ENCODE measurements at places on chromosomes 5 and 9.
A peak's percentile ranks its signal among the peaks of the same experiment; 100 is the strongest.

GRCh38 chr5:135693371-135693955 lies 114.7 kb upstream of the CXCL14 start:
- no peak for DNase-seq

DNA sequence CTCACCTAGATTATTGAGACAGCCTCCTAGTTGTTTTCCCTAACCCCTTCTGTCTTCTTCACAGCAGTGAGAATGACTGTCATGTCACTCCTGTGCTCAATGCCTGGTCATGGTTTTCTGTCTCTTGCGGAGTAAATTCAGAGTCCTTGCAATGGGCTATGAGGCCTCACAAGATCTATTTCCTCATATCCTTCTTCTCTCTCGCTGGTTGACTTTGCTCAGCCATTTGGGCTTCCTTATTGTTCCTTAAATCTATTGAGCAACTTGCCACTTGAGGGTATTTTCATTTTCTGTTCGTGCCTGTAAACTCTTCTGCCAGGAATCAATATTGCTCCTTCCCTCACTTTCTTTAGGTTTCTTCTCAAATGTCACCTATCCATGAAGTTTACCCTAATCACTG lies 9.0 kb downstream of the PPP3R2 start:
- no peak for DNase-seq

- no peak for DNase-seq
Measured at GRCh38 chr5:86008704-86009103, 609.0 kb upstream of the COX7C start.

- peak; percentile 71 for DNase-seq
Measured at GRCh38 chr9:123329329-123329955, 26.6 kb upstream of the CRB2 start.

GRCh38 chr9:90881648-90882047 lies 80.0 kb downstream of the SYK start:
- peak; percentile 56 for DNase-seq

DNA sequence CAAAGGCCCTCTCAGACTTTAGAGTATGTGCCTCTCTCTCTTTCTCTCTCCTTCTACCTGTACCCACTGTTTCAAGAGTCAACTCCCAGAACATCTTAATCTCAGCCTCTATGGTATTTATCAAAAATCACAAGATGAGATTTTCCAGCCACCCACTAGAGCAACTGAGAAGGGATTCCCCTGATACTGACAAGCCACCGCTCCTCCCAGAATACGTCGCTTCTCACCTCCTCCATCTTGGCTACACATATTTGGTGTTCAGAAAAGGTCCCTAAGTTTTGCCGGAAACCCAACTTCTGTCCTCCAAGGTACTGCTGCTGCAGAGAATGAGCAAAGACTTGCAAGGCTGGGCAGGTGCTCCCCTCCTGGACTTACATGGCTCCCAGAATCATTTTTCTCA lies 6.1 kb downstream of the GARIN3 start:
- DNase-seq = no peak

DNA sequence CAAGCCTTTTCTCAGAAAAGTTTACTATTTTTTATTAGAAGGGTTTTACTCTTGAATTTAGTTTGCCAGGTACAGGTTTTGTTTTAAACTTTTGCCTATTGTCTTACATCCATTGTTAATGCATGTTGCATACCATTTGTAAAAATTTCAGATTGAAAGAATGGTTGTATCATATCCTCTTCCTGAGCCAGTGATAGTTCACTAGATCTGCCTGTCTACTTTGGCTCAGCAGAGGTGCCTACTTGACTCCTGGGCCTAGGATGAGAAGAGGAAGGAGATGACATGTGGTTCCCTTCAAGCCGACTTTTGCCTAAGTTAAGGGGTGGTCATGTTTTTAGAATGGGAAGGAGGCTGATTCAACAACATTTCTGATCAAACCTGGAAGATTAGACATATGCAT lies 232.9 kb downstream of the TRPM3 start:
- no peak for DNase-seq

GRCh38 chr5:104498281-104498680 lies 935.7 kb upstream of the NUDT12 start:
- DNase-seq = no peak

- no peak for DNase-seq
Measured at GRCh38 chr5:176880366-176881020, 18.7 kb downstream of the HK3 start.

- DNase-seq = no peak
Measured at GRCh38 chr9:70590315-70590677, 175.8 kb upstream of the KLF9 start.

DNA sequence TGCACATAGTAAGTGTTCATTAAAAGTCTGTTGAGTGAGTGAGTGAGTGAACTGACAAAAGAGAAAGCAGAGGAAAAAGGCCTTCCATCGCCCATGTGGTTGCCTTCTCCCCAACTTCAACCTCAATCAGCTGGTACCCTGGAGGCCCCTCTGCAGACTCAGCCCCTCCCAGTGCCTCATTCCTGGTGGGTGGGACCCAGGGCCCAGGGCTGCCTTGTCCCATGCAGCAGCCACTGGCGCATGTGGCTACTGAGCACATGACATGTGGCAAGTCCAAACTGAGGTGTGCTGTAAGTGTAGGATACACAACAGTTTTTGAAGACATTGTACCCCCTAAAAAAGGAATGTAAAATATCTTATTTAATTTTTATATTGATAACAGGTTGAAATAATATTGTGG lies 29.6 kb downstream of the NDUFA8 start:
- DNase-seq = no peak

GRCh38 chr5:179316982-179317381 lies 28.3 kb downstream of the ADAMTS2 start:
- DNase-seq = no peak

- DNase-seq = no peak
Measured at GRCh38 chr9:120916588-120916987, 10.0 kb downstream of the TRAF1 start.

DNA sequence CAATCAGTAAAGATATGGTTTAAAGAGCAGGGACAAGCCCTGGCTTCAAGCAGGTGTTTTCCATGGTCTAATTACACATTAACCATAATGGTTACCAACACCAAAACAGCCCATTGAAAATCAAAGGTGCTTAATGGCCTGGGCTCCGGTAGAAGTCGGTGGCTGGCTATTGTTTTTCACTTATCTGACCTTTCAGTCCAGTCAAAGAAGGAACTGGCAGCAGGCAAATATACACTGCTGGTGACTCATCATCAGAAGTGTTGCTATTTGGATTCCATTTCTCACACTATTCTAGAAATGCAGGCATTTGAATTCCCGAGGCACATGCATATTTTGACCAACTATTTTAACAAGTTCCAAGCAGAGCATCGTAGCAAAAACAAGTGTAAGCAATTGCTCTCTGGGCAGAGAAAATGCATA lies 26.3 kb upstream of the GABRP start:
- no peak for DNase-seq

DNA sequence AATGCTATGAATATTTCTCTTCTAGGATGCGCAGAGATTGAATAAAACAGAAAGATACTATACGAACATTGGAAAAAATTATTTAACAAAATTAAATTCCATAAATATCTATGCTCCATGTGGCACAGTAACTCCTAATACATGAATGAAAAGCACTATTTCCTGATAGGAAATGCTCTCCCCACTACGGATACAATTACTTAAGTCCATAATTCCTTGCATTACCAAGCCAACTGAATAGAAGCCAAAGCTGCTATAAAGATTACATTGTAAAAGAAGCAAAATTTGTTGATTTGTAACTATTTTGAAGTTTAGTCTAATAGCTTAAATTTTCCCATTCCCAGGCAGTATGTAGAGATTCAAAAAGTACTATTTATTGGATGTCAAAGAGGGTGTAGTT lies 61.8 kb upstream of the SNX2 start:
- no peak for DNase-seq

- no peak for DNase-seq
Measured at GRCh38 chr9:8622871-8623270, 823.3 kb upstream of the DMAC1 start.

GRCh38 chr5:8907168-8907868 lies 638.6 kb downstream of the SEMA5A start:
- no peak for DNase-seq

GRCh38 chr9:34085581-34086500 lies 37.2 kb upstream of the UBAP2 start:
- DNase-seq = no peak

DNA sequence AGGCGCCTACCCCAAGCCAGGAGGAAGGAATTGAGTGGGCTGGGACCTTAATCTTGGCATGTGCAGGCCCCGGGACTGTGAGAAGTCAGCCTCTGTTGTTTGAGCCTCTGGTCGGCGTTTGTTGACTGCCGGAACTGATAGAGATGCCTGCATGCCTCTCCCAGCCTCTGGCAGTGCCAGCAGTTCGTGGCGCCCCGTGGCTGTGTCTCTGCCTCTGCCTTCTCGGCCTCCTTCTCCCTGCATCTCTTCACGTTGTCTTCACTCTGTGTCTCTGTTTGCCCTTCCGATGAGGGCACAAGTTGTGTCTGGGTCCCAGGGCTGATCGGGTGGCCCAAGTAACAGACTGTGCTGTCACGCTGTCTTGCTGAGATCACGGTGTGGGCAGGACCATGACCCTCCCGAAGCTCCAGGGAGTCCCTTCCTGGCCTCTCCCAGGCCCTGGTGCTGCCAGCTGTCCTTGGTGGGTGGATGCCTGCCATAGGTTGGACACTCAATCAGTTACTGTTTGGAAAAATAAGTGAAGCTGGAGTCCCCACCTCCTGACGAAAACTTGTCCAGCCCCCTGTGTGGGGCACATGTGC lies 133.5 kb upstream of the LPCAT1 start:
- DNase-seq = no peak

GRCh38 chr9:2385746-2386145 lies 235.8 kb upstream of the VLDLR start:
- no peak for DNase-seq

- DNase-seq = no peak
Measured at GRCh38 chr5:168939156-168939800, 360.1 kb upstream of the PANK3 start.

DNA sequence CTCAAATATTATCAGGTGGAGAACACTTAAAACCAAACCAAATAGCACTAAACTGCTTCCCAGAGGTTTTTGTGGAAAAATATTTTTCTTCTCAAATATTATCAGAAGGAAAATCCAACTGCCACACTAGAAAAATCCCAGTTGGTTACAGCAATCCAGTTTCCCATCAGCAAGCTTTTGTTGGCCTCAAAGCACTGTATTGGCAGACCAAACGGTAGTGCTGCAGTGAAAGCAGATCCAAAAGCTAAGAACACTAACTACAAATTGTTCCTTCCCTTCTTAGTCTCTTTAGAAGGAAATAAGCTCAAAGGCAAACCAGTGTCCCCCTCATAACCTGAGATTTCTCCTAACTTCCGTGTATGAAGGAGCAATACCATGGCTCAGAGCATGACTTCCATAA lies 105.3 kb downstream of the TRIM36 start:
- DNase-seq = no peak

DNA sequence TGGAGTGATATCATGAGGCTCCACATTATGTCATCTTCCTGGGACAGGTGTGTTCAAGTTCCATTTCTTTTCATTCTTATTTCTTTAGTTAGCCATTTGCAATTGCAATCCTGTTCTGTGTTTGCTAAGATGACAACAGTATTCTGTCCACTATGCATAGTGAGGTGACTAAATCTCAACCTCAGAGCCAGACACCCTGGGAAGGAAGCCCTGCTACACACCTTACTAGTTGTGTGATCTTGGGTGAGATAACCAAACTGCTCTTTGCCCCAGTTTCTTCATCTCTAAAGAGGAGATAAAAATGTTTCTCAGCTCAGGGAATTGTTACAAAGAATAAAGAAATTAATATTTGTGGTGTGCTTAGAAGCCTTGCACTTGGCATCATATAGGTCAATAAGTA lies 215.1 kb upstream of the RPS23 start:
- no peak for DNase-seq

GRCh38 chr5:78755822-78756429 lies 107.4 kb upstream of the LHFPL2 start:
- DNase-seq = no peak

DNA sequence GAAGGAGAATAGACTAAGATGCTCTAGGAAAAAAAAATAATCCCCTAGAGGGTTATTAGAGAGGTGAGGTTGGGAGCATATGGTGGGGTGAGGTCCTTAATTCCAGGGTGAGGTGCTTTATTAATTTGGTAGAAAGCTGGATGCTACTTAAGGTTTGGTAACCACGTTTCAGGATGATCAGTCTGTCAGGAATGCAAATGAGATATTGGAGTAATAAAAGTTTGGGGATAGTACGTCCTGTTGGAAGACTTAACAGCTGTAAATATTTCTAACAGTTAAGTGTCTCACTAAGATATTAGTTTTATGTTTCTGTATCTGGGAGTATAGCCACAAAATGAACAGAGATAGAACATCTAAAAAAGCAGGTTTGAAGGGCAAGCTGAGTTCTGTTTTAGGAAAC lies 578.9 kb downstream of the CETN3 start:
- no peak for DNase-seq

DNA sequence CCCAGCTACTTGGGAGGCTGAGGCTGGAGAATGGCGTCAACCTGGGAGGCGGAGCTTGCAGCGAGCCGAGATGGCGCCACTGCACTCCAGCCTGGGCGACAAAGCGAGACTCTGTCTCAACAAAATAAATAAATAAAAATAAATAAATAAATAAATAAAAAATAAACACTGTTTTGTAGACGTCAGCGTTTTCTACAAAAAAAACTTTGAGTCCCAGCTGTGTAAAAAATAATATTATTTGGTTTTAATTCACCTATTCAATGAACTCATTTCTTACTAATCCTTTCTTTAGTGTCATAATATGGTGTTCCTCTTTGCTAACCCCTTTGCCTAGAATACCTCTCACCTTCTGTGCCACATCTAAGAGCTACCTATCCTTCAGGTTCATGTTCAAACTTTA lies 30.2 kb upstream of the MSANTD3 start:
- DNase-seq = no peak

- no peak for DNase-seq
Measured at GRCh38 chr5:91645347-91645746, 262.2 kb upstream of the ARRDC3 start.

DNA sequence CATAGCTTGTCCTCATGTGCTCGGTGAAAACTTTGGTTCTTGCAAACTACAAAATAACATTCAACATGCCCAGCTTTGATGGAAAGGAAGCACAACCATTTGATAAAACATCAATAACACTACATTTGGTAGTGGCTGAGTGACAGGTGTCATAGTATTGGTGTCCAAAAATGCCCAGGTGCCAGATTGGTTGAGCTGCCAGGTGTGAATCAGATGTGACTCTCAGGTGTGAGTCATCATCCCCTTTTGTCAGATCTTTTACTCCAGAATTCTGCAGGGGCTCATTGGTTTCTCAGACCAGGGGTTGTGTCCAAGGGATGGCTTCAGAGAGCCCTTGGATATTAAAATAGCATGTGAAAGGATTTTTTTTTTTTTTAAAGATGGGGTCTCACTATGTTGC lies 22.5 kb upstream of the POMT1 start:
- no peak for DNase-seq

GRCh38 chr5:134022333-134022732 lies 17.6 kb upstream of the VDAC1 start:
- no peak for DNase-seq

- no peak for DNase-seq
Measured at GRCh38 chr9:23841304-23841703, 15.3 kb upstream of the ELAVL2 start.

GRCh38 chr9:23747088-23748075 lies 78.7 kb downstream of the ELAVL2 start:
- no peak for DNase-seq
